ENCODE measurements at places on chromosomes 2 and 18. TPM values are rescaled to one million over a fixed set of nuclear protein-coding genes. Genes with fewer than 3 reads are reported as not detected.

The C18orf54 gene
- total RNA-seq: 1.3 TPM

The SERPINB11 gene
- not detected for total RNA-seq

The SPC25 gene
- not detected for total RNA-seq

The UGT1A6 gene
- total RNA-seq: not detected

The SKOR2 gene
- not detected for total RNA-seq

The RTKN gene
- 13.5 TPM for total RNA-seq

The CLHC1 gene
- total RNA-seq: 4.9 TPM

The ABHD1 gene
- not detected for total RNA-seq

The RSAD2 gene
- total RNA-seq: 12.5 TPM

The CYBRD1 gene
- total RNA-seq: 193 TPM

The PRKAG3 gene
- not detected for total RNA-seq

The AGPS gene
- total RNA-seq: 33.2 TPM

The TFCP2L1 gene
- total RNA-seq: 0.14 TPM
